ENCODE measurements at places on chromosomes 6 and 20. TPM values are rescaled to one million over a fixed set of nuclear protein-coding genes. Genes with fewer than 3 reads are reported as not detected.
A peak's percentile ranks its signal among the peaks of the same experiment; 100 is the strongest.

GRCh38 chr6:39893286-39893685, 41.0 kb downstream of the MOCS1 start:
- no peak for DNase-seq

DNA sequence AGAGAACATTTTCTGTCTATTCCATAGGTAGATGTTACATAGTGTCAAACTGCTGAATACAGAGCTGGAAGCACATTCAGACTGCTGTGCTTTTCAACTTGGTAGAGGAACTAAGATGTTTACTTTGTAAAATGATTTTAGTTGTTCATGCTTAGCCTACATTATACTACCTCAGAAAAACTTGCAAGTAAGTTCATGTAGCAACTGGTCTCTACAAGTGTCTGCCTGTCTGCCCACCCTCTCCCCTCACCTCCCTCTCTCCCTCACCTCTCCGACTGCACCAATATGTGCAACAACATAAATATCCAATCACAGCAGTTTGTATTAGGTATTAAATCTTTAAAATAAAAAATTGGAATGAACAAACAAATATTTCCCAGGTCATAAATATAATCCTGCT, 25.3 kb downstream of the ELOVL4 start:
- no peak for DNase-seq

DNA sequence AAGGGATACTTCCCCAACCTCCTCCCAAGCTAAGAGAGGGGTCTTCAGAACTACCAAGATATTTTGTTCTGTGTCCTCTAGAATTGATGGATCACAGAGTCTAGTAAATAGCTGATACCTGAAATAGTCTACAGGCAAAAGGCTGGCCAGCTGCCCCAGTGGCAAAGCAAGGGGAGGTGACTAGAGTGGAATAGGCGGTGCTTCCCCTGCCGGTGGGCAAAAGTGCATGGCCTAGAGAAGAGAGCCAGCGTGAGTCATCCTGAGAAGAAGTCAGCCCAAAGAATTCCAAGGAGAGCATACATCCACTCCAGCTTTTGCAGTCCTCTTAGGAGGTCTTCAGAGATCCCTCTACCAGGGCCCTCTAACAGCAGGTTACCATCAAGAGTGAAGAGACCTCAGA, 14.7 kb downstream of the DPPA5 start:
- DNase-seq: peak; percentile 9

DNA sequence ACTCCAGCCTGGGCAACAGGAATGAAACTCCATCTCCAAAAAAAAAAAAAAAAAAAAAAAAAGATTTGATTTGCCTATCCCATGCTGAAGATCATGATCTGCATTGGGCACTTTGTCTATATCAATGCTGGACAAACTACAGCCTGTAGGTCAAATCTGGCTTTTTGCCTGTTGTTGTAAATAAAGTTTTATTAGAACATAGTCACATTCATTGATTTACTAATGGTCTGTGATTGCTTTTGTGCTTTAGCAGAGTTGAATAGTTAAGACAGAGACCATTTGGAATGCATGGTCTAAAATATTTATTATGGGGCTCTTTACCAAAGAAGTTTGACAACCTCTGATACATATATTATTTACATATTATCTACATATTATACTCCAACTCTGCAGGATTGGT, 14.0 kb downstream of the PBOV1 start:
- no peak for DNase-seq

- no peak for DNase-seq
These were observed 20.6 kb upstream of the ZBTB24 start for GRCh38 chr6:109503327-109504224.

DNA sequence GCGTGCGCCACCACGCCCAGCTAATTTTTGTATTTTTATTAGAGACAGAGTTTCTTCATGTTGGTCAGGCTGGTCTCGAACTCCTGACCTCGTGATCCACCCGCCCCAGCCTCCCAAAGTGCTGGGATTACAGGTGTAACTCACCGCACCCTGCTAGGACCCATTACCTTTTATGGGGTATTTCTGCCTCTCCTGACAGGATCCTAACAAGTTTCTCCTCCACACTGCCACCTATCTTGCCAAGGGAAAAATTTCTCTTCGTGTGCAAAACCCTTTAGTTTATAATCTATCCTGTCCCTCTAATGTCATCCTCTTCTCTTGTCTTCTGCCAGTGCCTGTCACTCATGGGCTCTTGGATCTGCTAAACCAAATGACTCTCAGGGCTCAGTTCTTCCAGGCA, 1.9 kb downstream of the STMND1 start:
- no peak for DNase-seq

GRCh38 chr6:71706523-71706922, 179.8 kb upstream of the RIMS1 start:
- no peak for DNase-seq

DNA sequence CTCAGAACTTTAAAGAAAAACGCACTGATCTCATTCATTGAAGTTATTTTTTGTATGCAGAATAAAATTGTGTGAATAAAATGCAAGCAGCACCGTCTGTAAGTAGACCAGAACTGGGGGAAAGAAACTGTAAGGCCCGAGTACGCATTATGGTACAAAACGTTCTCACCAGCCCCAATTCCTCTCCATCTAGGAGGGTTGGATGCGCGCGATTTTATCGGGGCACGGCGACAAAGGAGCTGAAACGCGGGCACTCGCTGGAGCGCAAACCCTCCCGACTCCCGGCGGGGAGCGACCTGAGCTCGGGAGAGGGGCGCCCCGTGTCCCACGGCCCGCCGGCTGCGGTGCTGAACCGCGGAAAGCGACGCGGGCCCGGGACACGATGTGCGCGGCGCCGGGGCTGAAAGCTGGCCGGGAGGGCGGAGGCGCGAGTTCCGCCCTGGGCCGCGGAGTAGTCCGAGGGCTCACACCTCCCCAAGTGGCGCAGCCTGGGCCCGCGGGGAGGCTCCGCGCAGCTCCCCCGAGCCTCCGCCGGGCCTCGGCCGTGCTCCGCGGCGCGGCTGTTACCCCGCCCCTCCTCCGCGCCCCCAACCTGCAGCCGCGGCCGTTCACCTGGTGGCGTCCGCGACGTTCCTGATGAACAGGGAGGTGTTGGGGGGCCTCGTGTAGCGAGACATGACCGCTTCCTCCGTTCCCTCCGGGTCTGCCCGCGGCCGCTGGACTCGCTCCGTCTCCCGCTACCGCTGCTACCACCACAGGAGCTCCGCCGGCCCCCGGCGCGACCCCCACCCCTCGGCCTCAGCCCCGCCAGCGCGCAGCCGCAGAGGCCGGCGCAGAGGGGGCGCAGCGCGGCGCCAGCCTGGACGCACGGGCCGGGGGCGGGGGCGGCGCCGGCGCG, at the start of gene SRSF12:
SRSF12 (minus strand) TSS at position 861 of the 898 bp plus-strand sequence; CDS start at position 677, 184 bp downstream.
- DNase-seq: peak; percentile 54

DNA sequence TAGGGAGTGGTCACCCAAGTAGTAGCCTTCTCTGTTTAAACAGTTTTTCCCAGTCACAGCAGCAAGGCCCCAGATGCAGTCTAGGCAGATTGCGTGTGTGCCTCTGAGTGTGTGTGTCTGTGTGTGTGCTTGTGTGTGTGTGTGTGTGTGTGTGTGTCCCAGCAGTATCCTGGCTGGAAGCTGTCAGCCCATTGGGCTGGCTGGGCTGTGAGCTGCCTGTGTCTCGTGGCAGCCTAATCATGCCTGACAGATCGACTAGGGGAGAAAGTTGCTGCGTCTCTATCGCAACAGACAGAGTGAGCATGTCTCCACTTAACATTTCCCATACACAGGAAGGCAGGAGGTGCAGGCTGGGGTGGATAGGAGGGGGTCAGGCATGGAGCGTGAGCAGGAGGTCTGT, 42.9 kb upstream of the LRFN2 start:
- DNase-seq: no peak

GRCh38 chr6:37256692-37257319, 766 bp upstream of the TBC1D22B start:
- DNase-seq: no peak

The OR2B6 gene
- total RNA-seq: 1.5 TPM

The CEP250 gene
- total RNA-seq: 49.0 TPM
